ENCODE measurements at places on chromosomes 12 and 14.

GRCh38 chr12:47131011-47131410 is 51.3 kb upstream of the AMIGO2 start:
- no peak for DNase-seq

DNA sequence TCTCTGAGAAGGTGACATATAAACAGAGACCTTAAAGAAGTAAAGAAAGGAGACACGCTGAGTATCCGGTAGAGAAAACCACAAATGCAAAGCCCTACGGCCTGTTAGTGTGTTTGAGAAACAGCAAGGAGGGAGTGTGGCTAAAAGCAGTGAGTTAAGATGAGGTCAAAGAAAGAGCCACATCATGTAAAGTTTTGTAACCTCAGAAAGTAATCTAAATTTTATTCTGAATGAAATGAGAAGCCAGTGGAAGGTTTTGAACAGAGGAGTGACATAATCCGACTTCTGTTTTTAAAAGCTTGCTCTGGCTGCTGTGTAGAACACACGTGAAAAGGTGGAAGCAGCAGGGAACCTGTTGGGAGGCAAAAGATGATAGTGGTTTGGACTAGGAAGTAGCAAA is 32.6 kb downstream of the PPP2R5E start:
- no peak for DNase-seq

- DNase-seq = no peak
Measured at GRCh38 chr14:72057701-72058285, 125.6 kb downstream of the RGS6 start.

DNA sequence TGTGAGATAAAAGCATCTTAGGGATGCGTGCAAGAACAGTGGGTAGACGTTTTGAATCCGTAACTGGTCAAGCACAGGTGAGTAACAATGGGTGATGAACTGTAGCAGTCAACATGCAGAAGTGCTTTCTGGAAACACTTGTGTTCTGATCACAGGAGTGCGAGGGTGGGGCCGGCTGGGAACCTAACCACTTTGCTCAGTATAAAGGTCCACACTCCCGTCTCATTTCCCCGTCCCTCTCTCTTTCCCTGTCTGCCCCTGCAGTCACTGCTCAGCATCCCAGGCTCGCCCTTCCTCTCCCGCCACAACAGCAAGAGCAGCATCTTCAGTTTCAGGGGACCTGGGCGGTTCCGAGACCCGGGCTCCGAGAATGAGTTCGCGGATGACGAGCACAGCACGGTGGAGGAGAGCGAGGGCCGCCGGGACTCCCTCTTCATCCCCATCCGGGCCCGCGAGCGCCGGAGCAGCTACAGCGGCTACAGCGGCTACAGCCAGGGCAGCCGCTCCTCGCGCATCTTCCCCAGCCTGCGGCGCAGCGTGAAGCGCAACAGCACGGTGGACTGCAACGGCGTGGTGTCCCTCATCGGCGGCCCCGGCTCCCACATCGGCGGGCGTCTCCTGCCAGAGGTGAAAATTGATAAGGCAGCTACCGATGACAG is 127.1 kb downstream of the FIGNL2 start:
- DNase-seq = no peak

DNA sequence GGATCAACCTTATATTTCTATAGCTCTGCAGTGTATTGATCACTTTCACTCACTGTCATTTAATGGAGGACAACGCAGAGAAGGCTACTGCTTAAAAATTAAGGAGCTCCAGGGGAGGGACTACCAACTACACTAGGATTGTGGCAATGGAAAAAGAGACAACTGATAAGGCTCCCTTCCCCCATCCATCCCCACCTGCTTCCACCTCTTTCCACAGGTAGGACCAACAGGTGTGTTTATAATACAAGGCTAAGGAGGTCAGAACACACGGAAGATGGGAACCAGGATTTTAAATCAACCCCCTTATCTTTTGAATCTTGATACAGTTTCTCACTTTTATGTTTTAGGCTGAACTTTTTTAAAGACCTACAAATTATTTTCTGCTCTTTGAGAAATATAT is 90.8 kb downstream of the STAB2 start:
- DNase-seq = no peak

DNA sequence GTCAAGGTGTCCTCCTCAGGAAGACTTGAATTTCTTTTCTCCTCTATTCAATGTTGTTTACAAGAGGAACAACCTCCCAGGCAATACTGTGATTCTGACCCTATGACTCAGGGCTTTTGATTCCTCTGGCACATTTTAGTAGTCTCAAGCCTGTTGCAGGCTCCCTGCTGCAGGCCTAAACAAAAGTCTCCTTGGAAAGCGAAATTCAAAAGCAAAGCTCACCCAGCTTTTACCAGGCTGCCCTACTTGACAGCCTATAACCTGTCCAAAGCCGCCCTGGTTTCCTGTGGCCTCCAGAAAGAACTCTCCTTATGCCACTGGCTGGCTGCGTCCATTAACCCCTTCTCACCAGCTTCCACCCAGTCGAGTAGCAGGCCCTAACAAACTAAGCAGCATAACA is 11.6 kb downstream of the FGD6 start:
- DNase-seq = peak; percentile 84

- peak; percentile 77 for DNase-seq
Measured at GRCh38 chr14:61296719-61297502, 15.8 kb upstream of the TMEM30B start.

DNA sequence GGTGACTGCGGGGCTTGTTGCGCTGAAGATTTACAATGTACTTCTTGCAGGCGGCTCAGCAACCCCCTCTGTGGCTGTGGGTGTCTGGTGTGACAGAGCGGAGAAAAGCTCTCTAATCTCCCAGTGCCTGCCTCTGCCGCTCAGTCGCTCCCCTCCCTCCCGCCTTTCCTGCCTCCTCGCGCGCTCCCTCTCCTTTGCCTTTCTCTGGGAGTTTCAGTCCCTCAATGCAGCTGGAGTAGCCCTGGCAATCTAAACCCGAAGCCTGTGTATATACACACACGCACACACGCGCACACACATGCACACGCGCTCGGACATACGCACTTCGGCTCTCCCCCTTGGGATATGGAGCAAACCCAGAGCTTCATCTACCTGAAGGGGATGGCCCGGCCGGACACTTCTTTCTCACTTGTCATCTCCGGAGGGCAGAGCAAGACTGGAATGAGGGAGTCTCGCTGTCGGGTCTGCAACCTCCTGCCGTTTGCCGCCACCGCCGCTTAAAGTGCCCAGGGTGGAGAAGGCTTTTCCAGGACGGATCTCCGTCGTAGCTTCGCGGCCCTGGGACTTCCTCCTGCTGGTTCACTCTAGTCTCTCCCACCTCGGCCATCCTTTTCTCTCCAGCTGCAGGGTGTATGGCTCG is 599 bp upstream of the TRHDE start:
- peak; percentile 9 for DNase-seq

- no peak for DNase-seq
Measured at GRCh38 chr14:97977651-97978261, 1180.6 kb downstream of the VRK1 start.

DNA sequence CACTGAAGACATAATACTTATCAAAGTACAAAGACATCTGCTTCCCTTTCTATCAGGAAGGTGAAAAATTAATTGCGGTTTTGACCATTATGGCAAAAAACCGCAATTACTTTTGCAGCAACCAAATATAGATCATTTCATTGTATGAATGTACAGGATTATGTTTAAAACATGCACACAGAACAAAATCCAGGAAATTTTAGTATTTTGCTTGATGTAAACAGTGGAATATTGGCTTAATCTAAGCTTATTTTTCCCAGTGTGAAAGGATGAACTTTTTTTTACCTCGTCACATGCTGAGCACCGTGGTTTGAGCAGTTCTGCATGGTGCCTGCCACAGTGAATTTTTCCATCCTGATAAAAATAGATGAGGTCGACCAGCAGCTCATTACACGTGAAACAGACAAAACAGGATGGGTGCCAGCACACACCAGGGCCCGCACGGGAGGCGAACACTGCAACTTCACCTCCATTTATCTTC is 121.2 kb downstream of the PRICKLE1 start:
- no peak for DNase-seq

DNA sequence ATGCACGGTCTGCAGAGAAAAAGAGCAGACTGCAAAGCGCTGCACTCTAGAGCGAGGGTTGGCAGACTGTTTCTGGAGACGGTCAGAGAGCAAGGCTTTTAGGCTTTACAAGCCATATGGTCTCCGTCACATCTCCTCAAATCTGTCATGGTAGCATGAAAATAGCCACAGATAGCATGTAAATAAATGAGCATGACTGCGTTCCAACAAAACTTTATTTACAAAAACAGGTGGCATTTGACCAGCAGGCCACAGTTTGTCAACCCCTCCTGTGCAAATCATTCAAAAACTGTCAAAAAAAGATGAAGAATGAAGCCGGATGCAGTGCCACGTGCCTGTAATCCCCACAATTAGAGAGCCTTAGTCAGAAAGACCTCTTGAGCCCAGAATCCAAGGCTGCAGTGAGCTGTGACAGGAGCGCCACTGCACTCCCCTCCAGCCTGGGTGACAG is 18.9 kb downstream of the SYNE3 start:
- DNase-seq = no peak

- DNase-seq = no peak
Measured at GRCh38 chr12:49537752-49538509, 899 bp upstream of the KCNH3 start.

- peak; percentile 17 for DNase-seq
Measured at GRCh38 chr12:386651-387050, 2.5 kb downstream of the KDM5A start.

- DNase-seq = no peak
Measured at GRCh38 chr14:29885988-29886387, 41.7 kb downstream of the PRKD1 start.
